ENCODE measurements at places on chromosomes 3 and 15. TPM values are rescaled to one million over a fixed set of nuclear protein-coding genes. Genes with fewer than 3 reads are reported as not detected.

- H3K27me3 ChIP-seq = no peaks in the 10 kb centered on the region
- no peak overlapping the region for H3K27ac ChIP-seq
- H3K4me3 ChIP-seq = no peak overlapping the region
- no peaks in the 10 kb centered on the region for H3K4me1 ChIP-seq
- H3K36me3 ChIP-seq = no peaks in the 10 kb centered on the region
- no peak for DNase-seq
Observed at GRCh38 chr3:133162265-133162664, 124.1 kb downstream of the TMEM108 start.

CCDC54 gene
- polyA plus RNA-seq = not detected

- H3K27ac ChIP-seq = no peak overlapping the region
- H3K4me1 ChIP-seq = no peaks in the 10 kb centered on the region
- no peak for DNase-seq
- no peak overlapping the region for H3K4me3 ChIP-seq
- H3K36me3 ChIP-seq = no peaks in the 10 kb centered on the region
Observed at GRCh38 chr15:88985547-88986393, 72.6 kb upstream of the MFGE8 start.

GRCh38 chr3:152742368-152743347, 92.3 kb upstream of the P2RY1 start:
- H3K27me3 ChIP-seq = no peaks in the 10 kb centered on the region
- H3K36me3 ChIP-seq = no peaks in the 10 kb centered on the region
- H3K27ac ChIP-seq = no peak overlapping the region
- no peak for DNase-seq
- no peaks in the 10 kb centered on the region for H3K4me1 ChIP-seq

NR1I2 gene
- polyA plus RNA-seq = not detected

DNA sequence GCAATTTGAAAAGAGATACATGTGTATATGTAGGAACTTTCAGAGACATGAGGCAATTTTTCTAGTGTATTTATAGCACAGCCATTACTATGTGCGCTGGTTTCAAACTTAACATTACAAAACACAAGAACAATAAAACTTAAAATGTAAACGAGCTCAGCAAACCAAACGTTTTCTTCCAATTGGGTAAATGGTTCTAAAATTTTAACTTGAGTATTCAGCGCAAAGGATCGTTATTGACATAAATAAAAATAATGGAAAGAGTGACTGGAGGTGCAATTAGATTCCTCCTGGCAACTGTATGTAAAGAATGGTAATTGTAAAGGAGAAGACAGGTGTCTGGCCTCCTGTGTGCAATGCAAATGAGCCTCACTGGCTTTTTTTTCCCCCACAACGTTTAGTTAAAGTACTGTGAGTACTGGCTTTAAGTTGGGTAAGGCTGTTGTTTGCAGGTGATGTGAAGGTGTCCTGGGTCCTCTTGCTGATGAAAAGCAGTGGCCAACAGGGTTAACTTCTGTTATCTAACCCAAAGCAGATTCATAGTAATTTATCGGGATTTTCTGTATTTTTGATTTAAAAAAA, 14.1 kb upstream of the GADL1 start:
- H3K36me3 ChIP-seq = no peaks in the 10 kb centered on the region
- H3K4me3 ChIP-seq = no peak overlapping the region
- H3K27me3 ChIP-seq = peaks cover 4% of the 10 kb centered on the region
- no peak overlapping the region for H3K27ac ChIP-seq
- DNase-seq = no peak
- no peaks in the 10 kb centered on the region for H3K4me1 ChIP-seq

DNA sequence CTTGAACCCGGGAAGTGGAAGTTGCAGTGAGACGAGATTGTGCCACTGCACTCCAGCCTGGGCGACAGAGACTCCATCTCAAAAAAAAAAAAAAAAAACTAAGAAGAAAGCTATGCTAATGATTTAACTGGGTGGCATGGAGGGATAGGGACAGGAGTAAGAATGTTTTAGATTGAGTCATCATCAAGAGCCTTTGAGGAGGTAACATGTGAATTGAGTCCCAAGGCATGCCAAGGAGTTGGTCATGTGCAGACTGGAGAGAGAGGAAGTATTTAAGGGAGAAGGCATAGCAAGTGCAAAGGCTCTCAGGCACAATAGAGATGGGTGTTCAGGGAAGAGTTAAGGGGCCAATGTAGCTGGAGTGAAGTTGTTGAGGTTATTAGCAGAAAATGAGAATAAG, 9.1 kb downstream of the BNC1 start:
- DNase-seq = no peak
- peaks cover 9% of the 10 kb centered on the region for H3K36me3 ChIP-seq
- no peak overlapping the region for H3K4me3 ChIP-seq
- H3K4me1 ChIP-seq = peaks cover 40% of the 10 kb centered on the region
- no peak overlapping the region for H3K27ac ChIP-seq

- H3K4me1 ChIP-seq = peaks cover 60% of the 10 kb centered on the region
- H3K36me3 ChIP-seq = peaks cover 26% of the 10 kb centered on the region
- no peak overlapping the region for H3K27ac ChIP-seq
- DNase-seq = no peak
Observed at GRCh38 chr3:134375582-134376384, 1.5 kb upstream of the AMOTL2 start.

RARB gene
- polyA plus RNA-seq = 0.06 TPM

ESYT3 gene
- 0.63 TPM for polyA plus RNA-seq

DNA sequence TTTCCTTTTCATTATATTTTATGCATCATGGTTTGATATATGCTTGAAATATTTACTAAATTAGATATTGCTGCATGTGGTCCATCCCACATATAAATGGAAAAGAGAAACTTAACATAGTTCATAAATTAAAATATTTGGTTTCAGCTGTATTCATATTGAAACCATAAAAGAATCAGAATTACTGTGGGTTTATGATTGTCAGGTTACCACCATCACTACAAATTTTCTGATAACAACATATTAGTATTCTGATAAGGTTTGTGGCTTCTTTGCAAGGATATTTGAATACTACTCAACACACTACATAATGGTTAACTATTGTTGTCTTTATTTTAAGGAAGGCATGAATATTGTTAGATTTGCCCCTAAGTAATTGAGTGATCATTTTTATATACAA, 235.5 kb downstream of the UBE2E2 start:
- no peak overlapping the region for H3K27ac ChIP-seq
- no peak overlapping the region for H3K4me3 ChIP-seq
- no peak for DNase-seq
- H3K27me3 ChIP-seq = no peaks in the 10 kb centered on the region

GRCh38 chr3:43670635-43671522, 19.9 kb upstream of the ABHD5 start:
- no peaks in the 10 kb centered on the region for H3K36me3 ChIP-seq
- DNase-seq = no peak
- H3K4me1 ChIP-seq = no peaks in the 10 kb centered on the region
- H3K27ac ChIP-seq = no peak overlapping the region

LRTM1 gene
- not detected for polyA plus RNA-seq

DNA sequence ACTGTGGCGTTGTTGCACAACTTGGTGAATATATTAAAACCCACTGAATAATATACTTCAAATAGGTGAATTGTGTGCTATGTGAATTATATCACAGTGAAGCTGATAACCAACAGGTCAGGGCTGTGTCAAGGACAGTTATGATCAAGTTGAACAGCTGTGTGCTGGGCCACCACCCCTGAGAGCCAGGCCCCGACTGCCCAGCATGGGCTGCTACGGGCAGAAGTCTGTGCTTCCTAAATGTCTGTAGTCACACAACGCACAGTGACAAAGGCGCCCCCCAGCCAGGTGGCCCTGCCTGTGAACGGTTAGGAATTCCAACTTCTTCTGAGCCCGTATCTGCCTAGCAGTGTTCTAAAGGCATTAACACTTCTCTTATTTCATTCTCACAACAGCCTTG, 32.8 kb downstream of the TKT start:
- no peak overlapping the region for H3K27ac ChIP-seq
- DNase-seq = no peak
- peaks cover 50% of the 10 kb centered on the region for H3K36me3 ChIP-seq
- H3K27me3 ChIP-seq = no peaks in the 10 kb centered on the region

GRCh38 chr3:33095436-33095835, 1.5 kb downstream of the GLB1 start:
- no peak for DNase-seq
- H3K27me3 ChIP-seq = no peaks in the 10 kb centered on the region
- peaks cover 15% of the 10 kb centered on the region for H3K4me1 ChIP-seq
- H3K27ac ChIP-seq = peak overlapping the region; percentile 92
- peak overlapping the region; percentile 73 for H3K4me3 ChIP-seq

CHST13 gene
- polyA plus RNA-seq = not detected

DNA sequence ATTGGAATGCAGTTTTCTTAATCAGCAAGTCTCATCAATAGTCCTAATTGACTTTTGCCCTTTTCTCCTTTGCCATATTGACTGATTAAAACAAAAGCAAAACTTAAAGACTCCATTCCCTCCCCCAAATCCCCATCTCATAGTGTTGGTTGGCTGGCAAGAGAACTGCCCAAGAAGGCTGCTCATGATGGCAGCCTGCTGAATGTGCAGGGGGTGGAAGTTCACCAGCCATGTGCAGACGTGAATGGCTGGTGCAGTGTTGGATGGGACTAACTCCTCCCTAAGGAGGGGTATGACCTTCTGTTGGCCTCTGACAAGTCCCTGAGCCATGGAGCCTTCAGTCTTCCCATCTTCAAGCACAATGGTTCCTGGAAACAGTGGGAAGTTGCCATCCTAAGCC, 7.0 kb downstream of the SMAD3 start:
- peaks cover 62% of the 10 kb centered on the region for H3K4me1 ChIP-seq
- peaks cover 4% of the 10 kb centered on the region for H3K36me3 ChIP-seq
- no peak overlapping the region for H3K4me3 ChIP-seq
- H3K27ac ChIP-seq = no peak overlapping the region

GRCh38 chr3:165568907-165569462, 268.2 kb downstream of the BCHE start:
- H3K27ac ChIP-seq = no peak overlapping the region
- no peaks in the 10 kb centered on the region for H3K4me1 ChIP-seq

SPESP1 gene
- polyA plus RNA-seq = 3.8 TPM

DNA sequence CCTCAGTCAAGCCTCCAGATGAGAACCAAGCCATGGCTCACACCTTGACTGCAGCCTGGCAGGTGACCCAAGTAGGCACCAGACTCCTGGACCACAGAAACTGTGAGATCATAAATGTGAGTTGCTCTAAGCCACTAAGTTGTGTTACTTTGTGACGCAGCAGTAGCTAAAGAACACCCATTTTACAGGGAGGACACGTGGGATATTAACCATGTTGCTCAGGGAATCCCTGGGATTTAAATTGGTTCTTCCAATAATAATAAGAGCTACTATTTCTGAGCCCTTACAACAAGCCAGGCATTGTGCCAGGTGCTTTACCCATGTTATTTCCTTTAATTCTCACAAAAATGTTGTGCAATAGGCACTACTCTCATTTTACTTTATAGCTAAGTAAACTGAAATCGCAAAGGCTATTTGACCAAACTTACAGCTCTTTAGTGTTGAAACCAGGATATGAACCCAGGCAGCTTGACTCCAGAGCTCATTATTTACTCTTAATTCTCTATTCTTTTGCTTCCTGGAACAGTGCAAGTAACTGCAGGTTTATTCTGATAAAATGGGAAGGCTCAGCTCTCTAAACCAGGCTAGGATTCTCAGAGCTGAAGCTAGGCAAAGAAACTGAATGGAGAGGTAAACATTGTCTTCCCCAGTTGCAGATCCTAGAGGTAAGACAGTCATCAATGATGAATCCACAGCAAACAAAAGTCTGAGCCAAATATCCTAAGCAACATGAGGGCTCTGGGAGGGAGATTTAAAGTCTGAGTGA, 294.4 kb downstream of the KBTBD8 start:
- H3K4me3 ChIP-seq = no peak overlapping the region
- H3K36me3 ChIP-seq = no peaks in the 10 kb centered on the region
- no peaks in the 10 kb centered on the region for H3K4me1 ChIP-seq
